Mesendoderm (in vitro differentiated cells): ENCODE measurements at places on chromosomes 3 and 15.

DNA sequence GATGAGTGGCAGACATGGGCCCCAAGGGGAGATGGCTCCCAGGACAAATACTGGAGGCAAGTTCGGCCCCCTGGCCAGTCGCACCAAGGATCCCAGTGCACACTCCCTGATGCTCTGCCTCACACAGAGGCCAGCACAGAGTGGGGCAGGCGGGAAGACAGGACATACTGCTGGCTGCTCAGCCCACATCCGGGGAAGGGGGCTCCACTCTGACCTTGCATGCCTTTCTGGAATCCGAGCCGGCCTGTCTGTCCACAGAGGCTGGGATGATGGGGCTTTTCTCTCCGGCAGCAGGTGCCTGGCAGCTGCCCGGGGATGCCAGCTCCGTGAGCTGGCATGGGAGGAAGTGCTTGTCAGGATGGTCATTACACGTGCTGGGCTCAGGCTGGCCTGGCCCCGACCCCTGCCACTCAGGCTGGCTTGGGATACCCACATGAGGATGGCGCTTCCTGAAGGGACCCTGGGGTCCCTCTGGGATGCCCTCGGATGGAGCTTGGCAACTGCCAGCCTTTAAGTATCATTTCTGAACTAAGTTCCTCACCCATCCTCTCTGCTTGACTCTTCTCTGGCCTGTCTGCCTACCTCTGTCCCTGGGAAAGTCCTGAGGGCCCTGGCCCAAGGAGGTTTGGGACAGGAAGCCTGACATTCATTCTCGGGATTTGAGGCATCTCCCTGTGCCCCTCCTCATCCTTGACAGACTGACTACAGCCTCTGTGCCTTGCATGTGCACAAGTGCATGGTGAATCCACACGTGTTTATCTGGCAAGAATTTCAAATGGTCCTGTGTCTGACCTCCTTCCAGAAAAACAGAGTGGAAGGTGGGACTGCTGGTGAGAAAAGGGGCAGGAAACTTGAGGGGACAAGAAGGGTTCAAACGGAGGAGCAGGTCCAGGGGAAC lies 46.5 kb downstream of the EXOG start:
- no peak for DNase-seq

DNA sequence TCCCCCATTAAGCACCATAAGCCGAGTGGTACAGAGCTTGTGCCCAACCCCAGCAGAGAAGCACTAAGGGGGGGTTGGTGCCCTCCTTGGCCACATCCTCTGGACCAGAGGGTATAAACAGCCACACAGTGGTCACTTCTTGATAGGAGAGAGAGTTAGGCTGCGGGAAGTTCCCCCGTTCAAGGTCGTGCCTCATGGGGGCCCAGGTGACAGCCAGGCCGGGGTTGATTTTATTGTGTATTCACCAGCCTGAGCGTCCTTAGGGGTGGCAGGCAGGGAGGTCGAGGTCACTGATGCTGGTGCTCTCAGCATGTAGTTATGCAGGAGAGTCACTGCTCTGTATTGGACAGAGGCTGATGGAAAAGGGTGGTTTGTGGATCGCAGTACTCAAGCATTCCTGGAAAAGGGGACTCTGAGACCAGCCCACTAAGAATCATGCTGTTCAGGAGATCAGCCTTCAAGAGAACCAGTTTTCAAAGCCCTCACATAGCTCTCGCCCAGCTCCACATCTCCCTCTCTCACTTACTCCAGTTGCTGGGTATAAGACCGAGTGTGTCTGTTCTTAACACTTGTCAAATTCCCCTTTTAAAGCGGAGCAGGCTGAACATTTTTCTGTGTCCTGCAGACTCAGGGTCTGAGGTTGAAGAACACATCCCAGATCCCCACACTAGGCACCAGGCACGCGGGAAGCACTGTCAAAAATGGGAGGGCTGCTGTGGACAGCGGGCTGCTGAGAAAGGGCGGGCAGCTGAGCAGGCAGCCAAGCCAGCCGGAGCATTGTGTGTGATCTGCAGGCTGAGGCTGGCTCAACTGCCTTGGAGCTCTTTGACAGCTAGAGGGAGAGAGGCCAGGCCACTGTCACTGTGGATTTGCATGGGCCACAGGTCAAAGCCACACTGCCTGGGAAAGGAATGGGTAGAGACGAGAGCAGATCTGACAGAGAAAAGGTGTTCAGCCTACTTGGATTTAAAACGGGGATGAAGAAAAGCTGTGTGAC lies 279.3 kb upstream of the LRRFIP2 start:
- DNase-seq: peak; percentile 79

- DNase-seq: no peak
Measured at GRCh38 chr3:67876261-67876660, 221.8 kb upstream of the SUCLG2 start.

- no peak for DNase-seq
Measured at GRCh38 chr3:8365541-8365940, 136.1 kb upstream of the LMCD1 start.

DNA sequence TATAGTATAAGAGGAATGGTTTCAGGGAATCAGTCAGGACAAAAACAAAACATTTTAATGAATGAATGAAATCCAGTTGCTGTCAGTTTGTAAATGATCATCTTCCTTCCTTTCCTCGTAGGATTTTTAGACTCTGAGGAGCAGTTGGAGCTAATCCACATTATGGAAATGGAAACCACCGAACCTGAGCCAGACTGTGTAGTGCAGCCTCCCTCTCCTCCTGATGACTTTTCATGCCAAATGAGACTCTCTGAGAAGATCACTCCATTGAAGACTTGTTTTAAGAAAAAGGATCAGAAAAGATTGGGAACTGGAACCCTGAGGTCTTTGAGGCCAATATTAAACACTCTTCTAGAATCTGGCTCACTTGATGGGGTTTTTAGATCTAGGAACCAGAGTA lies 3.1 kb downstream of the TIPARP start:
- DNase-seq: no peak

DNA sequence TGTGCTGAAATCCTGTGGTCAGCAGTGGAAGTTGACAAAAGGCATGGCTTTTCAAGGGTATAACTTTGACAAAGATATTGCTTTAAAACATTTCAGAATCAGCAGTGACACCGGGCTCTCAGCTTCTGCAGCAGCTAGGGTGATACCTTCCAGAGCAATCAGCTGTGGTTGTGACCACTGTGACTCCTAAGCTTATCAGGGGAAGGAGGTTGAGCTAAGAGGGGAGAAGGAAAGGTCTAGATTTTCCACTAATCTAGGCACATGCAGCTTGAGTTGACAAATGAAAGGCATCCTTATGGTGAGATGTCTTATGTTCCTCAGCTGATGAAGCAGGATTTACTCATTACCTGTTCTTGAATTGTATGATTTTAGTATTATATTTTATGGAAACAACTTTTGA lies 16.3 kb upstream of the LRRFIP2 start:
- no peak for DNase-seq

DNA sequence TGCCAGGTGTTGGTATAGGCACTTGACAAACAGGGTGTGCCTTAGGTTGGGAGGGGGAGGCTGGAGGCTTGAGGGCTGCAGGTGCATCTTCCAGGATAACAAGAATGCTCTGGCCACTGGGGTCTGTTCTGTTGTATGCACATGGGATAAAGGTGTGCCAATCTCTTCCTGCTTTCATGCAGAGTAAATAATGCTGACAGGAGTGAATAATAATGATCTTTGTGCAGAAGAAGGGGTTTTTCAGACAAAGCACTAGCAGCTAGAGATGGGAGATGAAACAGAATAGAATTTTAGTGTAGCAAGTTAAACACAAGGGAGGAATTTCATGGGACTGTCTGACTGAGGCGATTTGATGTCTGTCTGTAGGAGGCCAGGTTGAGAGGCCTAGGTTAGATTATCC lies 1.9 kb upstream of the ROPN1 start:
- no peak for DNase-seq

DNA sequence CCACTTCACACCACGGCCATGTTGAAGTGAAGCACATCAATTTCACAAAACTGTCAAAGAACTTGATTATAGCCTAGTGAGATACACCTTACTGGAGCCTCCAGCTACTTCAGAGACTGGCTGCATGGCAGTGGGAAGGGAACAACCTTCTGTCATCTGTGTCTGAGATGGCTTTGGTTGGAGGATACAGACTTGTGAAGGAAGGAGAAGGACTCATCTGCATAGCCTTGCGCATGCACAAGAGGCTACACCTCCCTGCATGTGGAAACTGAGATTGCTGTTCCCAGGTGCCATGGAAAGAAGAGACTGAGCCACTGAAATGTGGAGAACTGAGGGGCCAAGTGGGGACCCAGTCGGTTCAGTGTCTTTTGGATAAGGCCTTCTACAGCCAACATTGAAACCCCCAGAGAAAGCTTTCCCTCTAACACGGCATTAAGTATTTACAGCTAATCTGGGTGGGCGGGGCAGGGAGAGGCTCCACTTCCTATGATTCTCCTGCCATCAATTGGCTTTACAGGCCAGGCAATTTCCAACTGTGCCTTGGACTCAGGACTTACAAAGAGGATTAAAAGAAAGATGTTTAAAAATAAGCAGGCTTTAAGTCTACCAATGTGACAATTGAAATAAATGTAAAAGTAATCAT lies 58.8 kb downstream of the IL16 start:
- no peak for DNase-seq

DNA sequence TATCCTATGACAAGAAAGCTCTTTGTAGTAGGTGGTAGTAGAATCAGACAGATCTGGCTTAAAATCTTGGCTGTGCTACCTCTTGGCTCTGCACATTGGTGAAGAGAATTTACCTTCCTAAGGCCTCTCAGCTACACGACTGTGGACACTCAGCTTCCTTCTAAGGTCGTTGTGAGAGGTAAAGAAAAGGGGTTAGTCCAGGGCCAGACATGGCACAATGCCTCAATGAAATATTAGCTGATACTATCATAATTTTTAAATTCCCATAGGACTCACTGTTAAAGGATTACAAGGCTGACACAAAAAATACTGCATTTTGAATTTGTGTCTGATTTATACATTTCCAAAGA lies 80.4 kb downstream of the IGF1R start:
- no peak for DNase-seq

- no peak for DNase-seq
Measured at GRCh38 chr3:30471796-30472489, 134.5 kb upstream of the TGFBR2 start.

GRCh38 chr3:106048946-106049481 lies 180.2 kb upstream of the CBLB start:
- no peak for DNase-seq

DNA sequence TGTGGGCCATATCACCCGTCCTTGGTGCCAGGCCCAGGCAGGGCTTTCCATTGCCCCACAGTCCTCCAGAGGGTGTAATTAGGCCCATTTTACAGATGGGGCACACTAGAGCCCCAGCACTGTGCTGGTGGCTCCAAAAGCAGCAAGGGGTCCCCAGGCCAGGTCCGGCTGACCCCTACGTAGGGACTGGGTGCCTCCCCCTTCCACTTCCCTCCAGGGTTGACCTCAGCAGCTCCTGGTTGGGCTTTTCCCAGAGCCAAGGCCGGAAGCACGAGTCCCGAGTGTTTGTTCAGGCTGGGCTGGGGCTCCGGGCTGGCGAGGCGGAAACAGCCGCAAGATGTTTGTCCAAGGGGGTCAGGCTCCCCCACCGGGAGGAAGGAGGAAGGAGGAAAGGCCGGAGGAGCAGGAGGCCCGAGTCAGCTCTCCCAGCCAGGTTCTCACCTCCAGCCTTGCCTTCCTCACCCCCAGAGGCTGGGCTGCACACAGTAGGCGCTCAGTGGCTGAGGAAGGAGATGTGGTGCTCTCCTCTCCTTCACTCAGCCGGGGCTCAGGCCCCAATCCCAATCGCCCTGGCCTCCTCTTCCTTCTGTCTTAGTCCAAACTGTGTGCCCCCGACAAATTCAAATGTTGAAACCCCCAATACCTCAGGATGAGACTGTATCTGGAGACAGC lies 17.1 kb upstream of the PLXND1 start:
- DNase-seq: no peak

DNA sequence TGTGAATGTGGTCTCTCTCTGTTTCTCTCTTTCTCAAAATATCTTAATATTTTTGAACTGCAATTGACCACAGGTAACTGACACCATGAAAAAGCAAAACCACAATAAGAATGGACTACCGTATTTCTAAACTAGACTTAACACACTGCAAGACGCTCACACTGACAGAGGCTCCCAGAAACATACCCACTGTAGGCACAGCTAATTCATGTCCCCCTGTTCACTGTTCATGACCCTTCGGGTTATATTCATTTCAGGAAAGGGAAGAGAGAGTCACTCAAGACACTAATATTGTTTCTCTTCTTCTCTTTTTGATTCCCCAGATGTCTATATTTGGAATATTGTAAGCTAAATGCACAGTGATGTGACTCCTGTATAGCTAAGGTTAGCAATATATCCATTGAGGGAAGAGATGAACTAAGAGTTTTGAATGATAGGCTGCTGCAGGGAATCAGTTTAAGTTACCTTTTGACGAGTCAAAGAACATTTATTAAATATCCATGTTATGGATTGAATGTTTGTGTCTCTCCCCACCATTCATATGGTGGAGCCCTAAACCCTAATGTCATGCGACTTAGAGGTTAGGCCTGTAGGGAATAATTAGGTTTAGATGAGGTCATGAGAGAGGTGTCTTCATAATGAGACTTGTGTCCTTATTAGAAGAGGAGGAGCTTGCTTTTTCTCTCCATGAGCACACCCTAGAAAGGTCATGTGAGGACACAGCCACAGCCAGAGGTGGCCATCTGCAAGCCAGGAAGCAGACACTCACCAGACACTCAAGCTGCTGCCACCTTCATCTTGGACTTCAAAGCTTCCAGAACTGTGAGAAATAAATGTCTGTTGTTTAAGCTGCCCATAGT lies 216.6 kb upstream of the GRM7 start:
- DNase-seq: peak; percentile 14

- DNase-seq: peak; percentile 69
Measured at GRCh38 chr15:37995461-37996347, 61.3 kb downstream of the TMCO5A start.

- no peak for DNase-seq
Measured at GRCh38 chr3:58576716-58577115, 475 bp downstream of the FAM107A start.

- DNase-seq: peak; percentile 98
Measured at GRCh38 chr15:99123713-99124451, 19.0 kb downstream of the SYNM start.

GRCh38 chr3:42078677-42079076 lies 12.5 kb upstream of the TRAK1 start:
- peak; percentile 87 for DNase-seq
